ENCODE measurements at places on chromosomes 7 and 10.

- DNase-seq: no peak
Measured at GRCh38 chr7:156139112-156139511, 326.8 kb upstream of the SHH start.

GRCh38 chr7:32522746-32523530, 27.6 kb downstream of the AVL9 start:
- DNase-seq: no peak

DNA sequence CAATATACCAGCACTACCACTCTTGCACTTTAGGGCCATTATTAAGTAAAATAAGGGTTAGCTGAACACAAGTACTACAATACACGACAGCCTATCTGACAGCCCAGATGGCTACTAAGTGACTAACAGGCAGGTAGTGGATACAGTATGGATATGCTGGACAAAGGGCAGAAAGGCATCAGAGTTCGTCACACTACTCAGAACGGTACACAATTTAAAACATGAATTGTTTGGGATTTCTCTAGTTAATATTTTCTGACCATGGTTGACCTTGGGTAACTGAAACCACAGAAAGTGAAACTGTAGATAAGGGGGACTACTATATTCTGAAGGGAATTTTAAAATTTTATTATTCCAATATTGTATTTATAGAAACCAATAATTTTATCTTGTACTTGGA, 101.3 kb upstream of the SKAP2 start:
- DNase-seq: no peak

DNA sequence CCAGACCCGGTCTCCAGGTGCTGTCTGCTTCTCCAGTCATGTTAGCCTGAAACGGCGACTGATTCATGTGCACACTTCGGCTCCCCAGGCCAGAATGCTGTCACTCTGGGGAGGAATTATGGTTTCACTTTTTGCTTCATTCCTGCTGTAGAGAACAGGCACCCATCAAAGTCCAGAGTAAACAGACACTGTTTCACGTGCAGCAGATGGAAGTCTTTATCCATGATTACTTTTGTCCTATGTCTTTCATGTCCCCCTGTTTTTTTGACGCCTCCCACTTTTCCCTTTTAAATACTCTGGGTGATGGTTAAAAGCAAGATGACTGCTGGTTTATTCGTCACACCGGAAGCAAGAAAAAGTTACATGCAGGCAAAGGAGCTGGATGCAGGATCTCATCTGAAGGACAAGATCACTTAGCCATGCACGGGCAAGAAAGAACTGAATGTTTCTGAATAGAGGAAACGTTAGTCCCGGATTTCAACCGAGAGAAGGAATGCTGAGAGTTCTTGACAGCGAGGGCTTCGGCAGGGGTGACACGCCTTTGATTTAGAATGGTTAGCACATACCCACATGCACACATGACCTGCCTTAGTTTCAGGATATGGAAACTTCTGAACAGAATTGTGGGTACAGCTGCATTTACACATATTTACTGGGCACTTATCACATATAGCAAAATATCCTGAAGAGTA, 250.0 kb upstream of the KLF6 start:
- peak; percentile 35 for DNase-seq

DNA sequence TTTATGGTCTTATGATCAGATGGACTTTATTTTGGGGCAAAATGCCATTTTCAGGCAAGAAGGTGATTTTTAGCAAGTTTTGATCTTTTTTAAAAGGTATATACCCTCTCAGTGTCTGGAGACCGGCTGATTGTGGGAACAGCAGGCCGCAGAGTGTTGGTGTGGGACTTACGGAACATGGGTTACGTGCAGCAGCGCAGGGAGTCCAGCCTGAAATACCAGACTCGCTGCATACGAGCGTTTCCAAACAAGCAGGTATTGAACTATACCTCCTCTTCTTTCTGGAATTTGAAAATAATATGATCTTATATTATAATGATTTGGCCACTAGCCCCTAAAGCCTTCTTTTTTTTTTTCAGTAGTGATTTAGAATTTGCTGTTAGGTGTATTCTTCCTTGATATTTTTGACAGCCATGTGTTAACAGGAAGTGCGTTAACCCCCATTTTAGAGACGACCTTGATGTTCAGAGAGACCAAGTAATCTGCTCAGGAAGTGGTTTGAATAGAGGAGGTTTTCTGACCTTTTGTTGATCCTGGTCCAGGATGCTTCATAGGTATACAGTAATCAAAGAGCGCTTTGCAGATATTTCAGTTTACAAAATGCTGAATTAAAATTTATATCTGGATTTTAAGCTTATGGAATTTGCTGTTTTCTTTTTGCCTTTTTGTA, 6.2 kb downstream of the BUB3 start:
- no peak for DNase-seq

DNA sequence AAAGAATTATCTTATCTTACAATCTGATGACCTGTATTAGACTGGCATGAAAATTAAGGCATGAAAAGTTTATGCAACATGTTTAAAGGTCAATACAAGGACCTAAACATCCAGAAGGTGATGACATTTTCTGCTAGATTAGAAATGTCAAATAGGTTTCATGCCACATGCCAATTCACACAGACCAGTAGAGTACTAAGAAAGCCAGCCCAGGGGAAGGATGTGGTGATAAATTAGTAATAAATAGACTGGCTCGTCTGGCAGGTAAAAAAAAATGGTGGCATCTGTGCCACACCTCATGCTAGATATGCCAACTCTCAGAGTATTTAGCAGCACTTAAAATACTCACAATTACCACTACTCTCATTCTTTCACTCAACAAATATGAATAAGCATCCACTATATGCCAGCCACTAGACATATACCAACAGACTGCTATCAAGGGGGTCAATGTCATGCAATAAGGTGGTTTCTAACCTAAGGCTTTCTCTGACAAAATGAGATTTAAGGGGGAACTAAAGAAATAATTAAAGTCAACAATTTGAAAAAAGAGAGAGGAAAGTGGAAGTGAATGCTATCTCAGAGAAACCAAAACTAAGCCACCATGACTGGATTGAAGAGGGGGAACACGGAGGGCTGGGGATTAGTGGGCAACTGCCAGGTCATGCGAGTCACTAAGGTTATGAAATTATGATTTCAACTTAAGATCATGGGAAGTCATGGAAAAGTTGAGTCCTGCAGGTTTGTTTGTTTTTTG, 83.5 kb downstream of the SGMS1 start:
- DNase-seq: no peak

Measured in astrocyte of the spinal cord (primary cell).